ENCODE measurements at places on chromosomes 12 and 14.
A peak's percentile ranks its signal among the peaks of the same experiment; 100 is the strongest.

DNA sequence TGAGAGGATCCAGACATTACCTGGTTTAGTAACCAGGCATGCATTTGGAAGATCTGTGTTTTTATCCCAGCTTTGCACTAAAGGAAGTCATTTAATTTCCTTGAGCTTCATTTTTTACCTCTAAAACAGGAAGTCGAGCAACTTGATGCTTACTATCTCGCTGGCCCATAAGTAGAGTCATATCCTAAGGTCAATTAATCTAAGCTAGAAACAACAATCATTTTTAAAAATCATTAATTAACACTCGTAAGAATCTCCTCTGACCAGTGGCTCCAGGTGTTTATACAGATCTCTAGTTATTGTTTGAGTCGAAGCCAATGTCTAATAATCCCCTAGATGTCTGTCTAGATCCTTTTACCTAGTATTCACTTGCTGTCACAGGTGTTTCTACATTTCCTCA lies 355.8 kb upstream of the DCN start:
- no peak for DNase-seq

DNA sequence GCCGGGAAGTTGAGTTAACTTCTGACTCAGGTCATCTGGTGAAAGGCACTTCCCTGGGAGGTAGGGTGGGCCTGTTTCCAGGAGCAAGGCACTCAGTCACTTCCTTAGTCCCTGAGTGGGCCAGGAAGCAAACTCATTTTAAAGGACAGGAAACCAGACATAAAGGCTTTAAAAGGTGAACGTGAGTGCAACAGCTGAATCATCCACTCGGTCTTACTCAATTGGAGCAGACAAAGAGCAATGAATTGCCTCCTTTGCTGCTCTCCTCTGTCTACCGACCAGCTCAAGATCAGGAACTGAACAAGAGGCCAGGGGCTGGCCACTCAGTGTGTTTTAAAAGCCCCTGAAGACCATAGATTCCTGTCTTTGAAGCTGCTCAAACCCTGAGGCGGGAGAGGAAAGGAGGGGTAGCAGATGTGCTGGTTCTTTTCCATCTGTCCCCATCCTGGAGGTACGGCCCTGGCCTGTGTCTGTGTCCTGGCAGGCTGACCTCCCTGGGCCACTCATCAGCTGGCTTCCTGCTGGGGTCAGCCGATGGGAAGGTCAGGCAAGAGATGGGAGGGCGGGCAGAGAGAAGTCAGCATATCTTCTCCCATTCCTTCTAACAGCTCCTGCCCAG lies 148.9 kb downstream of the PPM1H start:
- peak; percentile 77 for DNase-seq

GRCh38 chr14:65007202-65007601 lies 20.5 kb downstream of the FNTB start:
- DNase-seq, result no peak

DNA sequence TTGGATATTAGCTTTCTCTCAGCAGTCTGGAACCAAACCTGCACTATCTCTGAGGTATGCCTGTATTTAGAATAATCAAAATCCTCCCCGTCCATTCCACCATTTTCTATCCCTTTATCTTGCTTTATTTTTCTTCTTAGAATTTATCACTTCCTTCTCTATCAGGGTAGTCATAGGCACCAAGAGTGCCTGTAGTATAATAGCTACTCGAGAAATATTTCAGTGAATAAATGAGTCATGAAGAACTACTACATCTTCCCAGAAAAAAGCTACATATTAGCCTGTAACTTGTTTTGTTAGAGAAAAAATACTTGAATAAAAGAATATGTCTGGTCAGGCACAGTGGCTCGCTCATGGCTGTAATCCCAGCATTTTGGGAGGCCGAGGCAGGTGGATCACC lies 4.3 kb downstream of the SLC2A14 start:
- DNase-seq, result no peak

DNA sequence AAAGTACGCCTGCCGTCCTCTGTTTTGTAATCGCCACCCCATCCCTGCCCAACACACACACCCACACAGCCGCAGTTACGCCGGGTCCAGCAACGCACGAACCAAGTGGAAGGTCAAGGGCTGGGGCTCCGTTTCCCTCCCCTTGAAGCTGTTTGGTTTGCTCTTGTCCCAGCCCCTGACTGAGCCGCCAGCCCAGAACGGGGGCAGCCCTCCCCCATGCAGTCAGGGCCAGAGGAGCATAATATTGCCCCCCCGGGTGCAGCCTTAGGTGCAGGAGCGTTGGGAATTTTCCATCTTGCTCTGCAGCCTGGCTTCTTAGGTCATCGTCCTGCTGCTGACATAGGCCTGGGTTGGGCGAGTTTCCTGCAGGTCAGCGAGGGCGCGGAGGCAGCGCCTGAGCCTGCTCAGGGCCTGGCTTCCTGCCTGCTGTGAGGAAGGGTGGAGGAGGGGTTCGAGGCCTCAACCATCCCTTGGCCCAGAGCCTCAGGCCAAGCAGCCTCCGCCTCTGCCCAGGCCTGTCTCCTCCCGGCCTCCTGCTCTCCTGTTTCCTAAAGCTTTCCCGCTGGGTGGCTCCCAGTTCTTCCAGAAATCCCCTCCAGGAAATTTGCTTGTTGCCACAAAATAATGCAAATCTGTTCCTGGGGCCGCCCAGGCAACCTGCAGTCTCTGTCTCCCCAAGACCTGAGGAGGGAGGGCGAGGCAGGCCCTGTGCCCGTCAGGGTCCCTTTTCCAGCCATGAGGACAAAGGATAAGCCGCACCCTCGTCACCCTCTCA lies 44.5 kb downstream of the PSMA6 start:
- DNase-seq, result peak; percentile 97

- peak; percentile 48 for DNase-seq
Measured at GRCh38 chr12:47360771-47361388, 281.1 kb upstream of the AMIGO2 start.

DNA sequence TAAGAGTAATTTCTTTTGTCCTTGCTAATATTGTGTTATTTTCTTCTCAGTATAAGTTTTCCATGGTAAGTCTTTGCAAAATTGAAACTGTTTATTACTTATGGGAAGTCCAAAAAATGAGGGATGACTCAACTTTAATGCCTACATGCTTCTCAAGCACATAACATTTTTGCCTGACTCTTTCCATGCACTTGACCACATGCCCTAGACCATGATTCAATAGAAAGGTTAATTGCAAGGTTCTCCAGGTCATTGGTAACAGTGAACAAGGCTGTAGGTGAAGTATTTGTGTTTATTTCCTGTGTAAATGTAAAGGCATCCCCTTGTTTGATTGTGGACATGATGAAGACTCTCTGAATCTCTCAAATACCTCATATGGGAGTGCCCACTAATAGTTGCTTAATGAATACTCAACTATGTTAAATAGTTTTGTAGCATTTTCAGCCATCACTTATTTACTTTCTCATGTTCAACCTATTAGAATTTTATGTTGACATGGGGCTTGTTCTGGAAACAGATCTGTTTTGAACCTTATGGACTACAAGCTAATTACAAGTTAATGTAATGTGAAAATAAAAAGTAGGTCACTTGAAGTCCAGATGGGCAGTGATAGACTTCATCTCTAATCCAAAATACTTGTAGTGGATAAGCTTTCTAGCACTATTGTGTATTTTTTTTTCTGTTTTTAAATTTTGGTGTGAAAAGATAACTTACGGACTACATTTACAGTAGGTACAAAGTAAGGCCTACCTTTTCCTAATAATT lies 131.7 kb downstream of the TMTC2 start:
- peak; percentile 43 for DNase-seq

GRCh38 chr12:105322070-105322469 lies 8.4 kb upstream of the C12orf75 start:
- DNase-seq, result no peak

DNA sequence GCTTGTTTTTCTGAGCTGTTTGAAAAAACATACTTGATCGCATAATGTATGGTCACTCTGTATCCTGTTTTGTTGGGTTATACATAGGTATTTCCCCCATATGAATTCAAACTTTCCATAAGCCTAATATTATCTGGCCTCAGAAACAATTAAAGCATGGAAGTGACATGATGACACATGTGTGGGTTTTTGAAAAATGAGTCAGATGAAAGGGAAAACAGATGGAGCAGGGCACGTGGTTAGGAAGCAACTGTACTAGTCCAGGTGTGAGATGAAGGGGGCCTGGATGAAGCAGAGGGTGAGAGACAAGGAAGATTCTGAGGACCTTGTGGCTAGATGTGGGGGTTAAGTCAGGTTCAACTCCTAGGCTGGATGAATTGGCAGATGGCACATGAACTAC lies 92.7 kb upstream of the DNM1L start:
- DNase-seq, result peak; percentile 32

- no peak for DNase-seq
Measured at GRCh38 chr14:60815371-60815770, 80.8 kb downstream of the MNAT1 start.

DNA sequence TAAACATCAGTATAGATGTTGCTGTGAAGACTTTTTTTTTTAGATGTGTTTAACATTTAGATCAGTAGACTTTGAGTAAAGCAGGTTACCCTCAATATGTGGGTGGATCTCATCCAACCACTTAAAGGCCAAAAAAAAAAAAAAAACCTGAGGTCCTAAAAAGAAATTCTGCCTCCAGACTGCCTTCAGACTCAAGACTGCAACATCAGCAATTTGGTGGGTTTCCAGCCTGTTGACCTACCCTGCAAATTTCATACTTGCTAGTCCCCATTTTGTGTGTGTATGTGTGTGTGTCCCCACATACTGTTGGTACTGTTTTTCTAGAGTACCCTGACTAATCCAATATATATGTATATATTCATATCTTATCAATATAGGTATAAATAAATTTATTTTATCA lies 55.6 kb downstream of the OSBPL8 start:
- no peak for DNase-seq

GRCh38 chr14:50335989-50336824 lies 24.1 kb downstream of the DMAC2L start:
- DNase-seq, result peak; percentile 16

DNA sequence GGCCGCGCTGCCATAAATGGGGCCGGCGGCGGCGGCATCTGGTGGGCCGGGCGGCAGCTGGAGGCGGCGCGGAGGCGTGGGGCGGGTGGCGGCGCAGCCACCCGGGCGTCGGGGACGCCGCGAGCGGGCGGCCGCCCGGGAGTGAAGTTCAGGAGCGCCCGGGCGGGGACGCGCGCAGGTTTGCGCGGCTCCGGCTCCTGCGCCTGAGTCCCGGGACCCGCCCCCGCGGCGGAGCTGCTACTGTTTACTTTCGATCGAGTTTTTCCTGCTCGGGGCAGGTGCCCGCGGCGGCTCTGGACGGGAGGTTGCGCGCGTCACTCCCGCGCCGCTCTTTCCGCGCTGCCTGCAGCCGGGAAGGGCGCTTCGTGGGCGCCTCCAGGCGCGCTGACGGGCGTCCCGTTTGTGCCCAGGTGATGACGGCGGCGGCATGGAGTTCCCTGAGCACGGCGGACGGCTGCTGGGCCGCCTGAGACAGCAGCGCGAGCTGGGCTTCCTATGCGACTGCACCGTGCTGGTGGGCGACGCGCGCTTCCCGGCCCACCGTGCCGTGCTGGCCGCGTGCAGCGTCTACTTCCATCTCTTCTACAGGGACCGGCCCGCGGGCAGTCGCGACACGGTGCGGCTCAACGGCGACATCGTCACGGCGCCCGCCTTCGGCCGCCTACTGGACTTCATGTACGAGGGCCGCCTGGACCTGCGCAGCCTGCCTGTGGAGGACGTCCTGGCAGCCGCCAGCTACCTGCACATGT lies at the start of gene ZBTB42:
ZBTB42 (plus strand) TSS at position 331 of the 749 bp plus-strand sequence; CDS start at position 428, 97 bp downstream.
- DNase-seq, result peak; percentile 43

DNA sequence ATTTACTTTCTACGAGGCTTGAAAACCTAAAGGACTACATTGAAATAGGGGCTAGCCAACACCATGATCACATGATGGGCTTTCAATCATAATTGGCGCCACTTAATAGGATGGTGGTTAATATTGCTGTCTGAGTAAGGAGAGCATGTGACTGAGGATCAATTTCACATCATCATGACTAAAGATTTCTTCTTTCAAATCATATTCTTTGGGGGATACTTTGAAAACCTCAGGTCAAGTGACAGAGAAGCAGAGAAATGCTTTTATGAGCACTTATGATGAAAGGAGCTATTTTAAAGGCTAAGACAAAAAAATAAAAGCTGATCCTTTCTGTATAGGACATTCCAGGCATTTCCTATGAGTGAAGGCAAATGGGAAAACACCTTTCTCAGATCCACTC lies 42.9 kb upstream of the KRAS start:
- DNase-seq, result no peak

- DNase-seq, result no peak
Measured at GRCh38 chr14:33210311-33210710, 271.6 kb downstream of the NPAS3 start.

DNA sequence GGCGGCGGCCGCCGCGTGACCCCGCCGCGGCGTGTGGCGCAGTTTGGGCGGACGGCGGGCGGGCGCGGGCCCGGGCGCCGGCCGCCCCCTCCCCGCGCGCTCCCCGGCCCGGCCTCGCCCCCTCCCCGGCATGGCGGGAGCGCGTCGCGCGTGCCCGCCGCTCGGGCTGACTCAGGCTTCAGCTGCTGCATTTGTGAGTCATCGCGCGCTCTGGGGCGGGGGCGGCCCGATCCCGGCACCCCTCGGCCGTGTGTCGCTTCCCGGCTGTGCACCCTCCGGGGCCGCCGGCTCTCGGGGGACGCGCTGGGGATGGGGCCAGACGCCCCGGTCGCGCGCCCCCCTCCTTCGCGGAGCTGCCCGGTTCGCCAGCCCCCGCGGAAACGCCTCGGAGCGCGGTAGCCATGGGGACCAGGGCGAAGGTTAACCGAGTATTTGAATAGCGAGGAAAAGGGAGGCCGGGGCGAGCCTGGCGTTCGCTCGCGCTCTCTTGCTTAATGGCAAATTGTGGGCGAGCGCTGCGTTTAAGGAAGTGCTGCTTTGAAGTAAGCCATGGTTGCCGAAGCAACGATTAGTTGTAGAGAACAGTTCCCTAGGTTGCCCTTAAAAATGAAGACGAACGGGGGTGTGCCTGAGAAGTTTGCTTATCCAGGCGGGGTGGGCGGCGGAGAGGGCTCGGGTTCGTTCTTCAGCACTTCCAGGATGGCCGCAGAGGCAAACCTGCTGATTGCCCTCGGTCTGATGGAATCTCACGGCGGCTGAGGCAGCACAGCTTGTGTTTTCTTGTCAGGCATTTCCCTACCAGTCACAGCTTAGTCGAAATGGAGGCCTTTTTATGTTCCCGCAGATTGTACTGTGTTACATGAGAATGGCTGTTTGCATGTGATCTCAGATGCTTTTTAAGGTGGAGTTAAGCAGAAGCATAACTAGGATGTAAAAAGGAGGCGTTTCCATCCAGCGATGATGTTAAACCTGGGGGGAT lies 896 bp downstream of the EIF5 start:
- peak; percentile 95 for DNase-seq

DNA sequence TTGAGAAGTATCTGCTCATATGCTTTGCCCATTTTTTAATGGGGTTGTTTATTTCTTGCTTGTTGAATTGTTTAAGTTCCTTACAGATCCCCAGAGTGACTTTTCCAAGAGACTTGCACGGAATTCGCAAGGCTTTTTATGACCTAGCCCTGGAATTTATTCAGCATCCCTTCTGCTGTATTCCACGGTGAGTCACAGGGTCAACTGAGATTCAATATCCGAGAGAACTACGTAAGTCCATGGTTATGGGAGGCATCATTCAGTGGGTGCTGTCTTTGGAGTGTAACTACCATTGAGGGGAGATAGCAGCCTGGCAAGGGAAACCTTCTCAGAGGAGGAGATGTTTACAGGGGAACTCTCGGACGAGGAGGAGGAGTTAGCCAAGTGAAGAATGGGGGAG lies 20.9 kb upstream of the GPRC5A start:
- DNase-seq, result no peak

GRCh38 chr12:71790331-71790730 lies 35.7 kb downstream of the RAB21 start:
- peak; percentile 40 for DNase-seq

GRCh38 chr12:121514184-121514742 lies 66.6 kb downstream of the KDM2B start:
- DNase-seq, result no peak
